ENCODE measurements at places on chromosomes 6 and 20.

- no peak for DNase-seq
Measured at GRCh38 chr6:137102851-137103492, 58.2 kb upstream of the IL20RA start.

DNA sequence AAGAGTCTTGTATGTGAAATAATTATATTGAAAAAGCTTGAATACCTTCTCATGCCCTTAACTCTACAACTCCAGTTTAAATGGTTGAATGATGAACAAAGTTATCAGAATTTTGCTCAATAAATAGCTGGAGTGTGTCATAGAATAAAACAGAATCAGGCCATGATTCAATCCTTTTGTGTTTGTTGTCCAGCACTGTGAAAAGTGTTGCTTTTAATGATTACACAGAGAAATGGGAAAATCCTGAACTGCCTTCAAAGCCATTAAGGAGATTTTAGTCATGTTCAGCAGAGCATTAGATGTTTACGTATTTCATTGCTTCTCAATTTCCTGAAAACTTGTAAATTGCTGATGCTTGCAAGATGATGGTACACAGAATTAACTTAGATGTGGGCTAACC, 262.9 kb upstream of the BTBD3 start:
- no peak for DNase-seq

DNA sequence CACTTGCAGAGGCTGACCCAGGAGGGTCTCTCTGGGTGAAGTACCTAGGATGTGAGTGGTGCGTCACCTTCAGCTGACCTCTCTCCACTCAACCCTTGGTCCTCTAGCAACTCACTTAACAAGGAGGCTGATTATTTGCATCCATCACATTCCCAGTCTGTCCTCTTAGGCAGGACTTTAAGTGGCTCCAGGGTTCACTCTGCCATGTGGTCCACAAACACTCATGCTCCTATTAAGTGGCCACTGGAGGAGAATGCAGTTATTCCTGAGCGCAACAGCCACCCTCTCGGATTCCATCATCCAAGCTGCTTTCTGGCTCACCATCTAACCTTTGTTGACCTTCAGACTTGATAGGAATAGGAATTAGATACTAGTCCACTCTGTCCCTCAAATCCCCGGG, 61.1 kb upstream of the SCAF8 start:
- DNase-seq, result no peak

- no peak for DNase-seq
Measured at GRCh38 chr6:127949251-127949650, 48.4 kb upstream of the THEMIS start.

- DNase-seq, result no peak
Measured at GRCh38 chr6:3045777-3046176, 22.5 kb upstream of the RIPK1 start.

DNA sequence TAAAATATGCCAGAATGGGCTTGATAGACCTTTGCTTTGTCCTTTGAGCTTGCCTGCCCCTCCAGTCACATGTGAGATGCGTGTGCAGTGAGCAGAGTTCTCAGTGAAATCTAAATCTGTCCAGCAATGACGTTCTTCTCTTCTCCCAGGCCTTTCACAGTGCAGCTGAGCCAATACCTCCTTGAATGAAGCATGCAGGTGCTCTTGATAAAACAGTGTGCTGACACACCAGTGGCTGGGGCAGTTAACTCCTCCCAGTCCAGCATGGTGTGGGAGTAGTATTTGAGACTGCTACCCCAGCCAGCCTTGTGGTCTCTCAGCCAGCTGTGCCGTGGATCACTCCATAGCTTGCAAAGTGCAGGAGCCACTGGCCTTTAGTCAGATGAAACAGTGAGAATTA, 240.5 kb downstream of the FARS2 start:
- no peak for DNase-seq

GRCh38 chr20:32570401-32571190, 14.5 kb downstream of the NOL4L start:
- no peak for DNase-seq

- DNase-seq, result no peak
Measured at GRCh38 chr20:34954904-34955230, 739 bp downstream of the GSS start.

DNA sequence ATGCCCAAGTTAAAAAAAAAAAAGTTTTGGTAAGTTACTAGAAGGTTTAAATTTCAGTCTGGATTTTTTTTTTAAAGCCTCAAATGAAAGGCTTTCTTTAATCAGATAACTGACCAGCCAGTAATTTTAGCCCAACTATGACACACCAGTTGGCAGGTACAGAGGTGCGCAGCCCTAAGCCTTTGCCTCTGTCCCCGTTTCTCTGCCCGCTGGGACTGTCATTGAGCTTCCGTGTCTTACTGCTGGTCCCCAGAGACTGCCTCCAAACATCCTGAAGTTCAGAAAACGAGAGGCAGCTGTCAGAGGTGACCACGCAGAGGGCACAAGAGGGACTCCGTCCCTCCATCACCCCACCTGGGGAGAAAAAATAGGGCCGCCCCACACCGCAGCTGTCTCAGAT, 118.2 kb downstream of the RPS12 start:
- DNase-seq, result no peak

GRCh38 chr6:140078561-140079125, 704.2 kb upstream of the CITED2 start:
- DNase-seq, result no peak

DNA sequence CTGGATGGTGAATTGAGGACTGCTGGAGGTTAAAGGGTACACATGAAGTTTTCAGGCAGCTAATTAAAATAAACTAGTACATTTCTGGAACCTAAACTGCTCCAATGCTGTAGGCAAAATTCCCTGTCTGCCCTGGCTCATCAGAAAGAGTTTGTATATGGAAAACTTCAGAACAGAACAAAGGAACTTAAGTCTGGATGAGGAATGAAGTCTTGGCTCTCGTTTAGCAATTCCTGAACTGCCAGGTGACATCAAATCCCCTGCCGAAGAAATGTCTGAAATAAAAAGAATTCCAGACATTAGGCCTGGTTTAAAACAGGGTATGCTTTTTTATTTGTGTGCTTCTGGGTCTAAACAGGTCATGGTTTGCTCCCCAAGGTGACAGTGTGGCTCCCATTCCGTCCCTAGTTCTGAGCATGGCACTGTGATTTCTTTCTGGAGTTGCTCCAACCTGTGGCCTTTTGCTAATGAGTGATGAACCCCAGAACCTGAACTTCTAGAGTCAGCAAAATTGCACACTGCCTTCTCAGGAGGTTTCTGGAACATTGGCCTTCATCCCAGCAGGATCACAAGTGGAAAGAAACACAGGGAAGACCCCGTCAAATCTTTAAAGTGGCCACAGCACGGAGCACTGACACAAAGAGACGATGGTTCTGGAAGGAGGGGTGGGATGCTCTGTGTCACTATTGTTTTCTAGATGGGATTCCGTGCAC, 129.4 kb upstream of the NAA20 start:
- DNase-seq, result no peak

DNA sequence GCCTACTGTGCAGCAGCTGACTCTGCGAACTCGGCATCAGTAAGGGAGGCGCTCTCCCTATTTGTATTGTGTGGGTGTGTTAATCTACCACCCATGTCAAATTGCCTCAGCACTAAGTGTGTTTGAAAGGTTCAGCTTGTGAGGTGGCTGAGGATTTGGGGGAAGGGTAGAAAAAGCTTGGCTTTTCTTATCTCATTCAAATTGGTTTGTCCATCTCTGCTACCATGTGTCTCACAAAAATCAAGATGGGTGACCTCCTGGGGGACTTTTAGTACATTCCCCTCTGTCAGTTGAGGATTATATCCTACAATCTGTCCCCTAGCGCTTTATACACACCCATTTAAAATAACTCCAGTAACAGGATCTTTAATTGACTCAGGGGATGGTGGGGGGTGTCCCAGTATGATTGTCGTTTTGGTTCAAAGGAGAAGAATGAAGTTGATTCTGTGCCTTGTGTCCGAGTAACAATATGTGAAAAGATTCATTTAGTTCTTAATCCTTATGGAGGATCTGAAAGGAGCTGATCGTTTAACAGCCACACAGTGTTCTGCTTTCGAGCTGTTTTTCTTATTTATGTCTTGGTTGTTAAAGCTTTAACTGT, 609.6 kb downstream of the PKHD1 start:
- no peak for DNase-seq

DNA sequence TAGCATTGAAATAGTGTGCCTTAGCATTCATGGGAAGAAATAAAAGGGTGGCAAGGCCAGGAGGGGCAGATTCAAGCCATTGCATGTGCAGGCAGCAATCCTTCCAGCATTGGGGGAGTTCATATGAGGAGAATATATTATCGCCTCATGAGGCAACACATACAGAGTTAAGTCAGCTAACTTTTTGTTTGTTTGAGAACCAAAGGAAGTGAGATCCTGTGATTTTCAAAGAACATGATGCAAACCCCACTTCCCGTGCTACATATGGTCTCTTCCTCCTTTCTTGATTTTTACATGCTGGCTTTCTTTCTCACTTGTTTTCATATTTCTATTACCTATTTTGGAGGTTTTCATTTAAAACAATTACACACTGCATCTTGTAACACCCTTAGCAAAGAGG, 579.7 kb upstream of the ARID1B start:
- DNase-seq, result no peak

- DNase-seq, result no peak
Measured at GRCh38 chr6:157539900-157540752, 159.1 kb downstream of the ZDHHC14 start.

GRCh38 chr6:22298475-22298890, 1.6 kb upstream of the PRL start:
- no peak for DNase-seq

DNA sequence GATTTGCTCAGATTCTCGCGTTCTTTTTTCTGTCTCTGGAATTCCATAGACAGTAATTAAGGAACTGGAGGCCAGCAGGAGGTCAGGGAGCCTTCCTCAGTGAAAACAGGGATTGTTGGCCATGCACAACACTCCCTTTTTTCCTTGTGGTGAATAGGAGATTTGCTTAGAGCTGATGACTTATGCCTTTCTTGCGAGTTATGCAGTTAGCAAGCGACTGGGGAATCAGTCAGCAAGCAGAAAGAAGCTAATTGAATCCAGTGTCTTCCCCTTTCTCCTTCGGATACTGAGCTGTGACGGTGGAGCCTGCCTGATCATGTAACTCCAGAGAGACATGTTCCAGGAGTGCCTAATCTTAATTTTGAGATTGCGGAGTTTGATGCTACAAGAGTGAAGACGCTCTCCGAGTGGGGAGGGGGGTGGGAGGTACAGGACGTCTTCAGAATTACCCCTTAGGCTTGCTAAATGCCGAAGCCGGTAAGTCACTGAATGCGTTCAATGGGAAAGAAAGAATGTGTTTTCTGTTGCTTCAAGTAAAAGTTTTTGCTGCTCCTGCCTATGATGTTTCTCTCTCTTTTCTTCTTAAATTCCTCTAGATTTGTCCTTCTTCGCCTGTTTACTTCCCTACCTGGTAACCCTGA, 165.9 kb downstream of the SASH1 start:
- DNase-seq, result no peak

GRCh38 chr6:39178804-39179203, 50.5 kb downstream of the KCNK5 start:
- no peak for DNase-seq

GRCh38 chr6:47438481-47439347, 38.9 kb upstream of the CD2AP start:
- DNase-seq, result no peak

GRCh38 chr6:85660181-85660611, 17.5 kb upstream of the SYNCRIP start:
- no peak for DNase-seq

DNA sequence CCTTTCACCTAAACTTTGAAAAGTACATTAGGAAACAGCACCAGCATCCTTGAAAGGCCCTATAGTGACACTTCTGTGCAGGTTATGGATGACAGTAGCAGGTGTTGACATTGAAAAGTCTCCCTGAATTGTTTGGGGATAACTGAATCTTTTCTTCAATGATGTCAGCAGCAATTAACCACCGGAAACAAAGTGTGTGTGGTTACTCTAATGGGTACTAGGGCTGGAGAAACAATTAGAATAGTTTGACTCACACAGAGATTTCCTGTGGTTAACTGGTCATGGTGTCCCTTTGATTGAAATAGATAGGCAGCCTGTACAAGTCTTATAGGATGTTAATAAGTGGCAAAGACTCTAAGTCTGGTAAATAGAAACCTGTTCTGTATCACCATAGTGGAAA, 189.1 kb downstream of the TBX18 start:
- DNase-seq, result no peak

DNA sequence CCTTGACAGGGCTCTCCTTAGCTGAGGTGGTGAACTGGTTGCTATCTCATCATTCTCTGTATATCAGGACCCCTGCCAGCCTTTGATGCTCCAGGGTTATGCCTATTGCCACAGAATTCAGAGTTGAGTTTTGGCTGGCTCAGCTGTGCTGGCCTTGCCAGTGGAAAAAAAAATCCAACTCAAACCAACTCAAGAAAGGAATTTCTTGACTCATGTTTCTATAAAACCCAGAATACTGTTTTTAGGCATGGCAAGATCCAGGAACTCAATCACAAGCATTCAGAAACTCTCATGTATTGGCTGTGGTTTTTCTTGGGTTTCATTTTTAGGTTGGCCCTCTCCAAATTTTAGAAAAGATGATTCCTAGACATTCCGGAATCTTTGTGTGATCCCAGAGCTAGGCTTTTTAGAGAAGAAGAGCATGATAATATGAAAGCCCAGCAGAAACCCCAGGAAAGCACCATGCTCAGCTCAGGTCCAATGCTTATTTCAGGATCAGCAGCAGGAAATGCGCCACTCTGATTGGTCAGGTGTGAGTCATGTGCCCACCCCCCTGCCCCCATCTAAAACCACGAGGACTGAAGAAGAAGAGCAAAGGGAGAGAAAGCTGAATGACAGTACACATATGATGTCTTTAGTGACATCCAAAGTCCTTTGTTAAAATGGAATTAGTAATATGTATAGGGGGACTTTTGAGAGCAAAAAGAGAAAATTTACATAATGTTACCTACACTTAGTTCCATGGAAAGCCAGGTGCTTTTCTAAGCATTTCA, 122.9 kb downstream of the RNF144B start:
- no peak for DNase-seq

GRCh38 chr6:25007269-25007699, 71.5 kb upstream of the RIPOR2 start:
- no peak for DNase-seq

GRCh38 chr20:49560186-49560585, 7.8 kb downstream of the PTGIS start:
- no peak for DNase-seq

DNA sequence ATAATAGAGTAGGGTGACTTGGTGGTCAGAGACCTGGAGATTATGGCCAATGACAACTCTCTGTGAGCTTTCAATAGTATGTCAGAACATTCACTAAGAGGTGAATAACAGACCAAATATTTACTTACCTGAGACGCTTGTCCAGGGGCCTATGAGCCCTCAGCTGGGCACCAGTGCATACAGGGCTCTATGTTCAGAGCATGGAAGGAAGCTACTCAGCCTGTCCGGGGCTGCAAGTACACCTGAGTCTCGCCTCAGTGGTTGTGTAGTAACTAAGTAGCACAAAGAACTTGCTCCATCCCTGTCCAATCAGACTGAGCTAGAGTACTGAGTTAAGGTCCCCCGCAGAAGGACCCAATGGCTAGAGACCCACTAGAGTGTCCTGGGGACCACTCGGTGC, 11.6 kb upstream of the SCGN start:
- DNase-seq, result no peak

- no peak for DNase-seq
Measured at GRCh38 chr6:5705252-5705651, 301.5 kb downstream of the NRN1 start.

- DNase-seq, result no peak
Measured at GRCh38 chr6:82270881-82271635, 23.5 kb upstream of the IBTK start.

GRCh38 chr6:122393351-122393896, 6.0 kb upstream of the HSF2 start:
- DNase-seq, result no peak

- no peak for DNase-seq
Measured at GRCh38 chr20:8036771-8037170, 17.2 kb upstream of the TMX4 start.

GRCh38 chr20:37656945-37657344, 36.9 kb upstream of the CTNNBL1 start:
- DNase-seq, result no peak

Data from thoracic aorta (tissue), 2 donors.